Fibroblast of skin of right biceps (primary cell): ENCODE measurements at places on chromosomes 5 and 9.
A peak's percentile ranks its signal among the peaks of the same experiment; 100 is the strongest.

DNA sequence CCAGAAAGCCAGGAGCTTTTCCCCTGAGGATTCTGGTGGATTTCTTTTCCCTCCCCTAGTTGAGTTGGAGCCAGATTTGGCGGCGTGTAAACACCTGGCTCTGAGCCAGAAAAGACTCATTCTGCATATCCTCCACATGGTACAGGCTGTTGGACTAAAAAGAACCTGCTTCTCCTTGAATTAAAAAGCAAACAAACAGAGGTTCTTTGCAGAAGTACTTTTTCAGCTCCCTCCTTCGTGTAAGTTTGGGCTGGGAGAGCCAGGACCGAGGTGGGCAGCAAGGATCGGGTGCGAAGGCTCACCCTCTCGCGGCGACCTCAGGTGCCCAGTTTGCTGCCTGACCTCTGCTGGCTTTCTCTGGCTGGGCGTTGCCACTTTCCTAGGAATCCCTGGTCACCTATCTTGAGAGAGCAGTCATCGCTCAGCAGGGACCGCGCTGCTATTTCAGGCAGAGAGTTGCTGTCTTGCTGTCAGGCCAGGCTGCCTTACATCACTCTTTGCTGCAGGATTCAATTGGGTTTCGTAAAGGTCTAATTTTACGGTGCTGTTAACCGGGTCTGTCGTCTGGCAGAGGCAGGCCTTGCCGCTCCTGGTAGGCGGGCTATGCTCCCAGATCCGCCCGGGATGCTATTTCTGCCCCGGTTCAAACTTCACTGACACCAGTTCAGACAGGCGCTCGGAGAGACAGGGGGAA, 3.2 kb downstream of the PAPPA start:
- peak; percentile 88 for DNase-seq

GRCh38 chr5:168850683-168851082, 271.5 kb upstream of the PANK3 start:
- DNase-seq = no peak

DNA sequence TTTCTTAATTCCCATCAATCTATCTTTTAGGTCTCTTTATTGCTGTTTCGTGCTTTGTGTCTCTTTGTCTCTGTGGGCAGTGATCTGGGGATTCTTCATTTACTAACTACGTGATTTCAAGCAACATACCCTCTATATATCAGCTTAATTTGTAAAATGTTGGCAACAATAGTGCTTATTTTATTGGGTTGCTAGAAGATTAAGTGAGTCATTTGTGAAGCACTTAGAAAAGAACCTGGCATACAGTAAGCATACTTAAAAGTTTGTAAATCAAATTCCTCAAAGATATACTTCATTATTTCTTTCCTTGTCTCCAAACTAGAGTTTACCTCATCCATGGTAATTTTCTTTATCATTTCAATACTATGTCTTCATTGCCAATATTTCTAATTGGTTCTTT, 669.7 kb downstream of the MAT2B start:
- DNase-seq = peak; percentile 49

DNA sequence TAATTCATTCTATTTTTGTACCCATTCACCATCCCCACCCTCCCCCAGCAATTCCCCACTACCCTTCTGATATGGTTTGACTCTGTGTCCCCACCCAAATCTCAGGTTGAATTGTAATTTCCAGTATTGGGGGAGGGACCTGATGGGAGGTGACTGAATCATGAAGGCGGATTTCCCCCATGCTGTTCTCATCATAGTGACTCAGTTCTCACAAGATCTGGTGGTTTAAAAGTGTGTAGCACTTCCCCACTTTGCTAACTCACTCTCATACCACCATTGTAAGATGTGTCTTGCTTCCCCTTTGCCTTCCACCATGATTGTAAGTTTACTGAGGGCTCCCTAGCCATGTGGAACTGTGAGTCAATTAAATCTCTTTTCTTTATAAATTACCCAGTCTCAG, 25.9 kb upstream of the TESK1 start:
- DNase-seq = no peak

- peak; percentile 96 for DNase-seq
Measured at GRCh38 chr9:91164724-91165520, 196.8 kb downstream of the AUH start.
